GM12891 (cell line): ENCODE measurements at places on chromosomes 2 and 18.

GRCh38 chr2:126616606-126617069 is 39.3 kb upstream of the GYPC start:
- no peak for DNase-seq

GRCh38 chr2:238882082-238882755 is 34.3 kb downstream of the TWIST2 start:
- no peak for DNase-seq

GRCh38 chr18:22504251-22505030 is 86.7 kb upstream of the CTAGE1 start:
- no peak for DNase-seq

DNA sequence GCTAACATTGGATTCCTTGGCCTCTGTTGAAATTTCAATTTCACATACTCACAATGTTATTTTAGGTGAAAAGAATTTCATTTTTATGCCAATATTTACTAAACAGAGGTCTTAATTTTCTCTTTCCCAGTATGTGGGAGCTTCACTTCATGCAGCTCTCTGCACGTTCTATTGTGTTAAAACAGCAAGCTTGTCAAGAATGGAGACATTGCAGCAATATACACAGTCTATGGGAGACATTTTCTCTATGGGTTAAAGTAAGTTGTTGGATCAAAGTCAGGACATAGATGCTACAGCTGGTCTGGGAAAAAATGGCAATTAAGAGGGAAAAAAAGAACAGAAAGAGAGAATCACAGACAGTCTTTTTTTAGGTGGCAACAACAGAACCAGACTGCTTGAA is 70.4 kb upstream of the ARHGAP15 start:
- DNase-seq = no peak

- DNase-seq = no peak
These were observed 581.8 kb downstream of the RNF144A start for GRCh38 chr2:7499018-7499417.
